ENCODE measurements at places on chromosomes 5 and 9.

- DNase-seq, result no peak
These were observed 333.8 kb downstream of the RASEF start for GRCh38 chr9:82729141-82729540.

DNA sequence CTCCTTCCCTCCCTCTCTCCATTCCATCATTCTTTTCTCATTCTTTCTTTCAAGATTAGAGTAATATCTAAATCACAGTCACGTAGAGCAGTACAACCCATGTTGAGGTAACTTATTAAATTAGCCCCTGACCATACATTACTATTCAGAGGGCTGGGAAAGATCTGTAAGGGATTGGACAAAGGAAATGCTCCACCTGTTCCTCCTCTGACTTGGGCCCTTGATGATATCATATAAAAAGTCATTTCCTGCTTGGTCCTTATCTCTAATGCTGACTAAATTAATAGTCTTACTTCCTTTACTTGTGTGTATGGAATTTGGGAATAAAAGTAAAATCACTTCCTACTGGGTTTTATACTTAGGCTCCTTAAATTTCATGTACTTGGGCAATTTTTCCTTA is 40.8 kb downstream of the SNX18 start:
- DNase-seq, result no peak

DNA sequence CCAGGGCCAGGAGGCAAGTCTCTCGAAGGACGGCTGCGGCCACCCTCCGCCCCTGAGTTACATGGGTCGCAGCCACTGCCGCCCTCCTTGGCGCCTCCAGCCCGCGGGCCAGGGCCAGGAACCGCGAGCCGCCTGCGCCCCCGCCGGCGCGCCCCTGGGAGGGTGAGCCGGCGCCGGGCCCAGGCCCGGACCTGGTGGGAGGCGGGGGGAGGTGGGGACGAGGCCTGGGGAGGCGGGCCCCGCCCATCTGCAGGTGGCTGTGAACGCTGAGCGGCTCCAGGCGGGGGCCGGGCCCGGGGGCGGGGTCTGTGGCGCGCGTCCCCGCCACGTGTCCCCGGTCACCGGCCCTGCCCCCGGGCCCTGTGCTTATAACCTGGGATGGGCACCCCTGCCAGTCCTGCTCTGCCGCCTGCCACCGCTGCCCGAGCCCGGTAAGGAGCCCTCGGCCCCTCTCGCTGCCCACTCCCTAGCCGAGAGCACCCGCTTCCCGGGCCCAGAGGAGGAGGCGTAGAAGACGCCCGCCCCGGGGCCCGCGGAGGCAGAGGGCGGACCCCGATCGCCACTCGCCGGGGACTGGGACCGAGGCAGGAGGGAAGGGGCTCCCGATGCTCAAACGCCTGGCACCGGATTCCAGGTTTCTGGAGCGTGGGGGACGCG is at the start of gene ASS1:
Gene ASS1 (plus strand): TSS at position 397 of the 657 bp plus-strand sequence. CDS start 7,268 bp downstream, outside the sequence.
- DNase-seq, result no peak

DNA sequence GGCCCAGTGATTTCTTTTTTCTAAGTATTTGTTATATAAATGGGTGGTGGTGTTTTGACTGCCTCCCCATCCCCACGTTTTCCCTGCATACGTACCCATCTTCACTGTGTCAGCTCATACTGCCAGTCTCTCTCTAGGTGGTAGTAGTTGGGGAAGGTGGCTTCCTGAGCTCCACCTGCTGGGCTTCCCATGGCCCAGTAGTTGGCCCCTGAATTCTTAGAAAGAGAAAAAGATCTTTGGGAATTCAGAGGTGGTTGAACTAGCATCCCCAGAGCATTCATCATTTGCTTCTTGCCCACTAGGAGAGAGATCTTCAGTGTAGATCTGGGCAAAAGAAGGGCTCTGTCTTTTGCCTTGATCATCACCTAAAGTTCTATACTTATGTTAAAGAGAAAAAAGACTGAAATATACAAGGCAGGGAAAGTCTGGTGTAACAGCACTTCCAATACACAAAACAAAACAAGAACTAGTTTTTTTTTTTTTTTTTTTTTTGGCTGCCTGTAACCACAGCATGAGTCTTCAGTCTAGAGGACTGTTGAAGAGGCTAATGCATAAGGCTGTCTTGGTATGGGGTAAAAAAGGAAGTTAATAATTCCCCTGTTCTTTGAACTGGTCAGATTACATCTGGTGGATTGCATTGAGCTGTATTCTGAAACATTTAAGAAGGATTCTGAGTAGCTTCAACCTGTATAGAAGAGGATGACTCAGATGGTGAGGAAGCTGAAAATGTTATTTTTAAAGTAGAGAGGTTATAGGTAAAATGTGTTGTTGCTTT is 128.7 kb downstream of the ATG10 start:
- no peak for DNase-seq

DNA sequence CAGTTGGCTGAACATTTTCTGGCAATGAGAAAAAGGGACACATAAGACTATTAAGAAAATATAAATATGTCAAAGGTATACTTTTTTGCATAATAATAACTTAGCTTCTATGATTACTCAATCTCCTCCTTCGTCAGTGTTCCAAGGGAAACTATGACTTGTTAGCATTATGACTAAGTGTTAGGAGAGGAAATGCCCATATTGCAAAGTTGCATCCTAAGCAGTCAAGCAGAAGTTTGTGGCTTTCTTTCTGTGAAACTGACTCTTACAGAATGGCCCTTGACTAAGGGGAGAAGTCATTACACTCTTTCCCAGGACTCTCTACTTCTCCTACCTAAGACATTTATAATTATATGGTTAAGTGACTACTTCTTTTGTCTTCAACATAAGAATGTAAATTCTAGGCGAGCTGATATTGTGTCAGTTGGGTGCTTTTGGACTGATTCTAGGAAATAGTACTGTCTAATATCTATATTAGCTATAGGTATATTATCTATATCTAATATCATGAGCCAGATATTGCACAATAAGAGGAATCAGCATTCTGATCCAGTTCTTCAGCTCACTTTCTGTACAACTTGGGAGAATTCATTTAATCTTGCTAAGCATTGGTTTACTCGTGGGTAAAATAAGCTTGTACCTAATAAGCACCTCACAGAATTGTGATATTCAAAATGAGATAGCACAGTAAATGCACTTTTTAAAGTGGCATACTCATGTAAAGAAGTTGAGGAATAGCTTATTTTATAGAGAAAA is 16.4 kb upstream of the SPINK6 start:
- no peak for DNase-seq

- DNase-seq, result no peak
These were observed 580.8 kb downstream of the ACTL7B start for GRCh38 chr9:108274971-108275370.

DNA sequence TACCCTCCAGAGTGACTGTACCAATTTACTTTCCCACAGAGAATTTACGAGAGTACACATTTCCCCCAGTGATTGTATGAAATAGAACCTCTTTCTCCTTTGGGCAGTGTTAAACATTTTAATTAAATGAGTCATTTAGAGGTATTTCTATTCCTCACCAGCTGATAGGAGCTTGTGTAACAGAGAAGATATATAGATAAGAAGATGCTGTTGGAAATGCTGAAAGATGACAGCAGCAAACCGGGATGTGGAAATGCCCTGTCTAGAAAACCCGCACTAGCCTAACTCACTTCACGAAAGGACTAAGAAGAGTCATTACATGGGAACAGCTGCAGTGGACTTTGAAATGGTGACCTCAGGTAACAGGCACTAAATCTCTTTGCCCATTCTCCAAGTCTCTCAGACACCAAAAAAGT is 68.3 kb downstream of the LPAR1 start:
- no peak for DNase-seq

DNA sequence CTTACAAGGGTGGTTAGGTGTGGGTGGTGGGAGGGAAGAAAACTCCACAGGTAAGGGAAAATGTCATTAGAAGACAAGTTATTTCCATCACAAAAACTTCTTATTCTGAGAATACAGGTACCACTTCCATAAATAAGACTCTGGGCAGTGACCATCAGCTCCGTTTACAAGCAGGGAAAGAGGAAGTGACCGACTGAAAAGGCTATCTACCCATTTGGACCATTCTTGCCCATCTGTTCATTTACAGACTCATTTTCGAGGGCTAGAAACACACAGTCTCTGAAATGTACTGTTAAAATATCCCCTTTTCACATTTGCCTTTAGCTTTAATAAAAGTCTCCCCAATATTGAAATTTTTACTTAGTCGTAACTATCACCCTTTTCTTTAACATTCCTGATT is 79.5 kb downstream of the TTC39B start:
- DNase-seq, result no peak

DNA sequence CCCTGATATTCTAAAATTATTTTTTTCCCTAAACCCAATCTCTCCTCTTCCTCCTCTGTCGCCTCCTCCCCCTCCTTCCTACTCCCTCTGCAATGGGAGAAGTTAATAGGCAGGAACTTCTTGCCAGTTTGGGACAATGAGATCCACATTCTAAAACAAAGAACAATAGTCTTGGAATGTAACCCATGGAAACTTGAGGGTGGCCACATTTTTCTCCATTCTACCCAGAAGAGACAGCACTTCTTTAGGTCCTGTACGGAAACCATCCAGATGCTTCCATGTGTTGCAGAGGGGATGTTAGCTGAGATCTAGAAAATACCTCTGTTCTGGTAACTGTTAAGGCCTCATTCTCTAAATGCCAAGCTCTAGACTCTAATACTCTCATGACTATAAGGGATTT is 10.0 kb downstream of the SPARC start:
- no peak for DNase-seq

DNA sequence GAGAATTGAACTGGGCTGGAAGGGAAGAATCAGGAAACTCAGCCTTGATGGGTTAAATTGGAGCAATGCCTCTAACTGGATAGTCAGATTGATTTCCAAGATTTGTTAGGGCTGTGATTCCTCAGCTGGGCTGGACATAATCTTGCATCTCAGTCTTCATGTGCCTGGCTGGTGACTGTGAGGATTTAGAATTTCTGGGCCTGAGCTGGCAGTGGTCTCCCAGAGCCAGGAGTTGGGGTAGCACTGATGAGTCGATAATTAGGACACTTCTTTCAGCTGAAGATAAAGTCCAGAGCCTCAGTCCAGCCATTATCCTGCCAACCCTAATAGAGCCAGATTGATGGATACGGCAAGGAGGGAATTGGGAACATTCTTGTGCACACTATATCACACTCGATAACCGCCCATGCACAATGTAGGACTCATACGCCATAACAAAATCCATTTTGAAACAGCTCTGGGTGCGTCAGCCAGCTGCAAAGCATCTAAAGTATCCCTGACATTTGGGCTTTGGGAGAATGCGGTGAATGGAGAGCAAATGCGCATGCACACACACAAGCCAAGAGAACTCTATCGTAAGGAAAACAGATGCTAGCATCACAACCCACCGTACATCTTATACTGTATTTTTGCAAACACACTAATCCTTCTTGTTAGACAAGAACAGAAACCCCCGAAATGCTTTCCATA is 405.1 kb upstream of the KLF4 start:
- no peak for DNase-seq

DNA sequence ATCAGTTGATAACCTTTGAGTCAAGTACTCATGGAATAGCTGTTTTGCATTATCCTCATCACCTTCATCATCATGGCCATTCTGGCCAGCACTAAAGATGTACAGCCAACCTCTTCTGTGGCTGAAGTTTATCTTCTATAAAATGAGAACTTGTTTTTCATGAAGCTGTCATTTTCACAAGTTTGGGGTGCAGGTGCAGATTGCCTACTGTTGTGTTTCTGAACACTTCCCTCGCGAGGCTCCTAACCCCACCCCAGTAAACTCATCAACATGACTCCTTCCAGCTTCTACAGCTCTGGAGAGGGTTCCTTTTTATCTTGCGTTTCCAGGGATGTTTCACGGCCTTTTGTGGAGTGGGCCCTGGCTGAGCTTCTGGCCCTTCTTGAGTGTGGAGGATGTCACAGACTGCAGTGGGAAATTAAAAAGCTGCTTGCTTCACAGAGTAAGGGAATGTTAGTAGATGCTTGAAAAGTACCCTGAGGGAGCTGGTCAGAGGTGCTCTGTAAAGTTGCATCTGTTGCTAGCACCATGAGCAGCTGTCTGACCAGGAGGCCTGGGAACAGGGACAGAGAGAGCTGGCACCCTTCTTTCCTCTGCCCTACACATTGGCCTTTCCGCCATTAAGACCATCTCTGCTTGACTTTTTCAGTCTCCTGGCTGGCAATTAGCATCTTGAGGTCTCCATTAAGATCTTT is 24.9 kb downstream of the SYK start:
- no peak for DNase-seq

DNA sequence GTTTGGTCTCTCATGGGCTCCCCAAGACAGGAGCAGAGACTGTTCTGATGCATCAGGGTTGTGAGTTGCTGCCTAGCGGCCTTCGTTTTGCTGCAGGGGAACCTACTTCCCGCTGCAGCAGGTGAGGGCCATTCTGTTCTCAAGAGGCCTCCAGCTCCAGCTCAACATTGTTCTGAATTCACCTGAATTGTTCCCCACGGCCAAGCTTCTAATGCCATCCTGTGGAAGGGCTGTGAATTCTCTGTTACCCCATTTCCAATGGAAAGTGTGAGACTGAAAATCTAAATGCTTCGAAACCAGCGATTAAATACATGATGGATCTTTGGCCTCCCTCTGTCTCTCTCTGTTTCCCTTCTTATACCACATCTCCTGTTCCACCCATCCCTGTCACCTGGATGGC is 349.1 kb upstream of the DAP start:
- no peak for DNase-seq

GRCh38 chr9:13295556-13295955 is 16.1 kb upstream of the MPDZ start:
- DNase-seq, result no peak

- no peak for DNase-seq
These were observed 138.5 kb upstream of the TYRP1 start for GRCh38 chr9:12554636-12555035.

GRCh38 chr9:9919174-9919775 is 693.5 kb downstream of the PTPRD start:
- no peak for DNase-seq

DNA sequence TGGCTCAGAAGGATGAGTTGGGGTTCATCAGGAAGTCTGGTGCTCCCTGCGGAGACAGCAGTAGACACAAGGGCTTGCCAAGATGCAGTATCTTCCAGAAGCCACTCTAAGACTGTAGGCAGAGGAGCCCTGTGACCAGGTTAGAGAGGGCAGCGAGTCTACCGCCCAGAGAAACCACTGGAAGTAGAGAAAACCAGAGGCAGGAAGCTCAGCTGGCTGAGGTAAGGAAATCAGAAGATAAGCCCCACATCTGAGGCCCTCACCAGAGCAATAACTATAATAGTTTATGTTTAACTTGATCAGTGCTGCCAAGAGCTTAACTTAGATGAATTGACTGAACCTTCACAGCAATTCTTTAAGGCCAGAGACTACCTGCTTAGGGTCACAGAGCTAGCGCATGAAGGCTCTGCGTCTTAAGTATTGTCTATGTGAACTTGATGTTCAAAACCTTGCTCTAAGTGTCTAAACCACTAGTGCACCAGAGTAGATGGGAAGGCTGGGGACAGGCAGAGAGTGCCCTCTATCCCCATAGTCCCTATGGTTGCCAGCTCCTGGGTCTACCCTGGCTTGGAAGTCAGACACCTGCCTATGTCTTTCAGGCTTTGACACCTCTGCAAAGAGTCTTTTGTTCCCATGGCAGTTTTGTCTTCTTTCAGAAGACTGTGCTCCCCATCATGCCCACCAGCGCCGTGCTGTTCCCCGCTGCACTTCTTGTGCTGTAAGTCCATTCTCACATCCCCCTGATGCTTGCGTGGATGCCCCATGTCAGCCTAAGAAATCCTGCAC is 228.2 kb upstream of the KLF4 start:
- DNase-seq, result no peak

- DNase-seq, result no peak
These were observed 302.4 kb downstream of the ATPSCKMT start for GRCh38 chr5:9947225-9947714.

GRCh38 chr5:598564-598890 is 13.6 kb upstream of the CEP72 start:
- no peak for DNase-seq

GRCh38 chr5:134580001-134580460 is 52.6 kb downstream of the SAR1B start:
- DNase-seq, result no peak

- no peak for DNase-seq
These were observed 395.2 kb downstream of the BNC2 start for GRCh38 chr9:16475257-16475656.

Data from stimulated activated naive B cell treated with anti-CD40 and anti-IgM and Interleukin-4, amounts not matched to agents 10 μg/mL and 1 μg/mL and 100 μg/mL, for 72 hours (primary cell).